ENCODE measurements at places on chromosomes 16 and 17.

DNA sequence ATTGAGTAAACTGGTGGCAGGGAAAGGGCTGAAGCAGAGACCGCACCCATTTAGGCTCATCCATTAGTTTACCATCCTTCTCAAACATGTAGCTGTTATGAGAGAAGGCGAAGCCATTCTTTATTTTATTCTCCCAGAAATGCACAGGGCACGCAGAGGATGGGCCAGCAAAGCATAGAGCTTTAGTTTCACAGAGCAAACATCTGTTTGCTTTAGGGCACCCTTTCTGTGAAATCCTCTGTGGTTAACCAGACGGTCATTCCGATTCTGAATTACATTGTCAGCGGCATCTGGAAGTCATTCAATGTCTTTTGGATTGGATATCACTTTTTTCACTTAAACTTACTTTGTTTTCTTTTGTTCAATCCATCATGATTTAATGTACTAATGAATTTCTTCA lies 96.0 kb downstream of the TOX3 start:
- DNase-seq, result no peak

DNA sequence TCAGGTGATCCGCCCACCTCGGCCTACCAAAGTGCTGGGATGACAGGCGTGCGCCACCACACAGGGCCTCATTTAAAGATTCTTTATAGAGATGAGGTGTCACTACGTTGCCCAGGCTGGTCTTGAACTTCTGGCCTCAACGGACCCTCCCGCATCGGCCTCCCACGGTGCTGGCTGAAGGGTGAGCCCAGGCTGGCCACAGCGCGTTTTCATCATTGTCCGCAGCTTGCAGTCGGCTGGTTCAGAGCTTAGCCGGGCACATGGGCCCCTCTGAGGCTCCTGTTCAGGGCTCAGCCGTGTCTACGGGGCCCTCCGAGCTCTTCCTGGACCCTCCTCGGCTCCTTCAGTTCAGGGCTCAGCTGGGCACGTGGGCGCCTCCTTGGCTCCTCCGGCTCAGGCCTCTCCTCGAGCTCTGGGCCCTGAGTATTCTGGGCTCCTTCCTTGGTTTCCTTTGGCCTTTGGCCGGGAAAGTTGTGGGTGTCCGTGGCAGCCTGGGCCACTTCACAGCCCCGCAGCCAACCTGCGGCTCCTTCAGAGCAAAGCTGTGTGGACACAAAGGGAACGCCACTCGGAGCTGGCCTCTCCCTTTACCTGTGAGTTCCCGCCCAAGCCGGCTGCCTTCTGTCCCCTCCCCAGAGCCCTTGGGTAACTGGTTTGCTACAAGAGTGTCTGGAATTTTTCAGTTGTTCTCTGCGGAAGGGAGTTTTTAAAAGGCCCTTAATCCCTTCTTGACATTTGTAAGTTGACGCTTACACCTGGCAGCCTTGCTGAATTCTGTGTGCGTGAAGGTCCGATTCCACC lies 1.2 kb upstream of the MSLN start:
- no peak for DNase-seq

- no peak for DNase-seq
These were observed 481 bp downstream of the CNTROB start for GRCh38 chr17:7932483-7932891.

DNA sequence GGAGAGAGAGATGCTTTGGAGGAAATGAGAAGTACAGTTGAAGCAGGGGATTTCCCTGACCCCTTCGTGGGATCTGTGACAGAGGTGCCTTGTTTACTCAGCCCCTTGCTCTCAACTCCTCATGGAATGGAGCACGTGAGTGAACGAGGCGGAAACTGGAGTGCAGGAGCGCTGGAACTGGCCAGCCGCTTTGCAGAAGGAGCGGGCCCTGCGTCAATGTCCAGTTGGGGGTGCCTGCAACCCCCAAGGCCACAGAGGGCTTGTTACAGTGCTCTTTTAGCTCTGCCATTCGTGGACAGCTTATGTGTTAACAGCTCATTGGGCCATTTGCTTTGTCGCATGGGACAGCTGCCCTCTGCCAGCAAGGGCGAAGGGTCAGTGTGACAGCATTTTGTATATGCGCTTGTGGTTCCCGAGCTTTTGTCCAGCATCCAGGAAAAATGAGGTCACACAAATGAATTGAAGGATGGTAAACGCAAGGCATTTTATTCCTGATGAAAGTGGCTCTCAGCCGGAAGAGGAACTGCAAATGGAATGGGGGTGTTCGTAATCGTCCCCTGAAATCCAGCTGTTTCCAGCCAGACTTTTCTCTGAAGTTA lies 1395.1 kb downstream of the CDH8 start:
- no peak for DNase-seq

DNA sequence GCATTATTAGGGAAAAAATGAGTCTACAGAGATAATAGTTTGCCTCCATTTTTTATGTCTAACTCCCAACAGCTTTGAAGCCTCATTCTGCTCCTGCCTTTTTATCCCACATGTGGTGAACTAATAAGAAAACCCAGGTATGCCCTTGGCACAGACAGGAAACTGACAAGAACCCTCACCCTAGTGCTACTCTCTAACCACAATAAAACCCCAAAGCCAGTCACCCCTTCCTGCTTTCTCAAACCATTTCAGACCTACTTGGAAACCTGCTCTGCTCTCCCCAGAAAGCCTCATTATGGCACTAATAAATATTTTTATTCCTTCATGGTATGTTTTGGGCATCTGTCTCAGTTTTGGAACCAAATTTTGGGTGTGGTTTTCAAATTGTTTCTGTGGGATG lies 3.9 kb upstream of the MARVELD3 start:
- no peak for DNase-seq
